ENCODE measurements at places on chromosomes 12 and 14.

- no peak for DNase-seq
Observed at GRCh38 chr14:95121911-95122620, 35.3 kb downstream of the DICER1 start.

DNA sequence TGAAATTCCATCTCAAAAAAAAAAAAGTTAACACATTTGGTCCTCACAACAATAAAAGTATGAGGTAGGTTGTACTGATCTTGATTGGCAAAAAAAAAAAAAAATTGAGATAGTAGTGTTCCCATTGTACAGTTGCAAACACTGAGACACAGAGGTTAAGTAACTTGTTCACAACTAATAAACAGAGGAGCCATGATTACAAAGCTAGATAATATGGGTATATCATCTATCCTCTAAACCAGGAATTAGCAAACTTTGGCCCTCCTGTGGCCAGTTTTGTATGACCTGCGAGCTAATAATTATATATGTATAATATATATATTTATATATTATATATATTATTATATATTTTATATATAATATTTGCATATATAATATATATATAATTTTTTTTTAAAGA lies 2.3 kb upstream of the PSME1 start:
- DNase-seq: no peak

GRCh38 chr14:23829736-23830471 lies 123.7 kb upstream of the DHRS4 start:
- DNase-seq: no peak

GRCh38 chr14:67569651-67570290 lies 30.3 kb downstream of the PIGH start:
- DNase-seq: no peak

Measured in neural crest cell (in vitro differentiated cells).